ENCODE measurements at places on chromosomes 5 and 9.

- DNase-seq: no peak
These were observed 220.3 kb upstream of the ST8SIA4 start for GRCh38 chr5:101123363-101123762.

- no peak for DNase-seq
These were observed 97.3 kb downstream of the KCNT1 start for GRCh38 chr9:135799261-135799660.

DNA sequence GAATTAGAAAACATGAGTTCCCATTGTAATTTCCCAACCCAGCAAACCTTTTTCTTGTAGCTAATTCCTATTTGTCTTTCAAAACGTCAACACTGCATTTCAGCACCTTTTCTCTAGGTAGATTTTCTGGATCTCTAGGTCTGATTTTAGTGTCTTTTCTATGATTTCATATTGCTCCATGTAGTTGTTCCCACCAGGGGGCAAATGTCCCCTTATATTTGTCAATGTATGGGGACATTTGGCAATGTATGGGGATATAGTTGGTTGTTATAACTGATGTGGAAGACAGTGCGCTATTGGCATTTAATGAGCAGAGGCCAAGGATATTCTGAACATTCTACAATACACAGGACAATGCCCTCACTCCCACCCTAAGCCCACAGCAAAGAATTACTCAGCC, 273.9 kb upstream of the ADRA1B start:
- no peak for DNase-seq

GRCh38 chr9:128687453-128687852, 1.6 kb upstream of the SET start:
- no peak for DNase-seq

GRCh38 chr5:151855701-151856100, 69.0 kb downstream of the GLRA1 start:
- DNase-seq: no peak

DNA sequence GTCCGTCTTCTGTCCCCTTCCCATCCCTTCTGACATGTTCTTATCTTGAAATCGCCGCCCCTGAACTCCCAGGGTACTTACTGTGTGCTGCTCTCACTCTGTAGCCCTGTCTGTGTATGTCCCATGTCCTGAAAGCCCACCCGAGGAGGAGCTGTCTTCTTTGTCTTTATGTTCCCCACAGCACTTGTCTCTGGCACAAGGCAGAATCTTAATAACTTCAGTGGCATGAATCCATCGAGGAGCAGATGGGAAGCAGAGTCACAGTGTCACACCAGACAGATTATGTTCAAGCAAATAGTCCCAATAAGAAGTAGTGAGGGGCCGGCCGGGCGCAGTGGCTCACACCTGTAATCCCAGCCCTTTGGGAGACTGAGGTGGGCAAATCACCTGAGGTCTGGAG, 29.7 kb upstream of the LTC4S start:
- DNase-seq: no peak

GRCh38 chr5:156103155-156103885, 223.6 kb upstream of the SGCD start:
- DNase-seq: no peak

GRCh38 chr5:151600069-151600665, 9.0 kb upstream of the FAT2 start:
- DNase-seq: no peak

GRCh38 chr9:19036611-19037010, 3.6 kb upstream of the SAXO1 start:
- DNase-seq: no peak

- DNase-seq: no peak
These were observed 64.9 kb downstream of the CCNH start for GRCh38 chr5:87347841-87348240.

GRCh38 chr5:32852535-32852934, 141.4 kb downstream of the NPR3 start:
- no peak for DNase-seq

DNA sequence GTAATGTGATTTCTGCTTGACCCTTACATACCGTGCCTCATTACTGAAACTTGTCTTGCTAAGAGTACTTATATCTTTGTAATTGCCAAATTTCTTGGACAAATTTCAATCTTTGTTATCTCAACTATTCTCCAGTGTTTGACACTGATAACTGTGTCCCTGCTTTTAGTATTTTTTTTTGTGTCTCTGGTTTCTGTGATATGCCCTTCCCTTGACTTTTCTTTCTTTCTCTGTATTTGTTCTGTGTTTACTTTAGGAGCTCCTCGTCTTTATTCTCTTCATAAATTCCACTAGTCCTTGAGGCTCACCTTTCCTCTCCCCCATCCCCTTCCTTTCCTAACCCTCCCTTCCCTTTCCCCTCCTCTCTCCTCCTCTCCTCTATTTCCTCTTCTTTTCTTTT, 123.7 kb upstream of the FBXL17 start:
- no peak for DNase-seq

DNA sequence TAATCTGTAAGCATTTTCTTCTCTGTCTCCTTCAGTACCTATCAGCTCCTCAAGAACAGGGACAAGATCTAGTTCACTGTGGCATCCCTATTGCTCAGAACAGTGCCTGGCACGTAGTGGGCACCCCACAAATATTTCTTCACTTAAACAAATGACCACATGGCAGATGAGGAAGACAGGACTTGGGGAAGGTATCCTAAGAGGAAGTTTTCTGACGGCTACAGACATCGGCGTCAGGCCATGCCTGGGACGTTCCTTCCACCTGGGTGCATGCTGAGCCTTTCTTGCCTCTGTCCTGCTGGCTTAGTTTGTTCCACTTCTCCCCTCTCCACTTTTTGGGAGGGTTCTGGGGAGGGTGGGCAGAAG, 60.2 kb downstream of the NEURL1B start:
- DNase-seq: no peak

- no peak for DNase-seq
These were observed 267.7 kb downstream of the DENND1A start for GRCh38 chr9:123662057-123662776.

GRCh38 chr5:6496207-6496584, 47.5 kb downstream of the UBE2QL1 start:
- no peak for DNase-seq

All from dermis microvascular lymphatic vessel endothelial cell (primary cell).